Cortex of kidney (tissue), 1 donor: ENCODE measurements at places on chromosomes 6 and 20.

DNA sequence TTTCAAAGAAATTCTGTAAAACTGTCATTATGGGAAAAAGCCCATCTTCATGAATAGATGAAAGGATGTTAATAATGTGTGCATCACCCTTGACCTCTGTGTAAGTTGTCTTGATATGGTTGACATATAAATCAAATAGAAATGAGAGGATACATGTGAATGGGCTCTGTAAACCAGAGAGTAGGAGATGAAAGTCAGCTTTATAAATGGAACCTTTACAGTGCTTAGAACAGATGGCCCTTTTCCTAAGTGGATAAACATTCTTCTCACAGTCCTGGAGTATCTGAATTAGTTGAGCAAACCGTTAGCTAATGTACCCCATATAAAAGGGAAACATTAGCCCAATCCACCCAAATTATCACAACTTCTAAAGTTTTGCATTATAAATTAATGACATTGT, 57.5 kb downstream of the MYLK4 start:
- no peak for DNase-seq

GRCh38 chr20:9809271-9809670, 29.6 kb downstream of the PAK5 start:
- no peak for DNase-seq

DNA sequence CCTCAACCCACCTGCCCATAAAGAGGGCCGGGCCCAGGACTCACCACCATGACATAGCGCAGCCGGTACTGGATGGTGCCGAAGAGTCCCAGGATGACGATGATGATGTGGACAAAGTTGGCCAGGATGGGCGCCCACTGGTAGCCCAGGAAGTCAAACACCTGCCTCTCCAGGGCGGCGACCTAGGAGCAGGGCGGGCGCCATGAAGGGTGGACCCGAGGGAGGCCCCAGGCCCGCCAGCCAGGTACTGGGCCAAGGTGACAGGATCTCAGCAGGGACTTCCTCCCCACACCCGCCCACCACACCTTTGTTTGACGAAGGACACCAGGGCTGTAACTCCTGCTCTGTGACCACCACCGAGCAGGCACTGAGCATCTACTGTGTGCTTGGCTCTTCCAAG, 4.4 kb downstream of the NKAIN4 start:
- no peak for DNase-seq

DNA sequence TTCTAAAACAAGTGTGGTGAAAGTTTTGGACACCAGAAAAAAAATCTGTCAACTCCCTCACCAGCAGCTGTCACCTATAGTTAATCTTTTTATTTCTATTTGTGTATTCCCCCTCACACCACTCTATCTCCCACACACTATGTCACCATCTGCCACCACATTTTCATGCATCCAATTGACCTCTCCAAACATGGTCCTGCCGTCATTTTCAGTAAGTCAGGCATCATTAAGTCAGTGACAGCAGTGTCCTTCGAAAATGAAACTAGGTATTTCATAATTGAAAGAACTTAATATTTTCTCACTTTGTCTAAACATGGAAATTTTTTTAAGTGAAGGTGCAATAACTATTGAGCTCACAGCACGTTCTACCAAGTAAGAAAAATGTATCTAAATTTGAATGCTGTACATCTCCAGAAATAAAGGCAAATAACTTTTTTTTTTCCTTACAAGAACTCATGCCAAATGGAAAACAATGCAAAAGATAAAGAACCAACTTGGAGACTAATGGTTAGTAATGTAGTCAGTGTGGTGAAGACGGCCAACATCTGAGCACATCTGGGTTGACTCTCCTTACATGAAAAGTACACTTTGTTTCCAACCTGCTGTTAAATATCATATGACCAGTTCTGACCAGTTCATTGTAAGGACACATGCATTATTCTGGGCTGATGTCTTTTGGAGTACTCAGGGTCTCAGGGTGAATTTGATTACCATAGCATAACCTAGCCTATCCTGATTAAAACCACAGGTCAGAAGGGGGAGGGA, 623.3 kb upstream of the MANEA start:
- DNase-seq, result no peak

DNA sequence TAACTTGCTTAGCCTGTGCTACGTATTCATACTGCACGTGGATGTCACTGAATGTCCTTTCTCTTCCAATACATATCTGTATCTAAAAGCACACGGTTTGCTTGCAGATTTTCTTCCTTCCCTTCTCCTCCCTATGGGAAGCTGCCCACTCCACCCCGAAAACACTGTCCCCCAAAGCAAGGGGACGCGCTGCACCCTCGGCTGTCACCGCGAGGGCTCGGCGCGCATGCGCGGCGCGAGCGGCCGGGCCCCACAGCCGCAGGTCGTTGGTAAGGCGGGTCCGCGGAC, 659 bp downstream of the TMX4 start:
- DNase-seq, result no peak

DNA sequence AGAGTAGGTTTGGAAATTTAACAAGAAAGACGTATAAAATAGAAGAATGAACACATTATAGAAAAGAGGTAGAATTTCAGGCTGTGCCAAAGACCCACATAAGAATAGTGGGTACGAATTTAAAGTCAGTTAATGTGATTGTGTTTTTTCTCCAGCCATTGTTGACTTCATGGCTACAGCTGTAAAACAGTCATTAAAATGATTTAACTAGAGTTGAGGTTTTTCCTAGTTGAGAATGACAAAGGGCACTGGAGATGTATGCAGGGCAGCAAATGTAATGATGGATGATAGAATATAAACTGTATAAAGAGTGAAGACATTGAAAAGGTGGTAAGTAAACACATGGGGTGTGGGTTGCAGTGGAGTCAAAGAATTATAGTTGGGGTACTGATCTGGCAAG, 72.7 kb downstream of the LIN28B start:
- DNase-seq, result no peak

DNA sequence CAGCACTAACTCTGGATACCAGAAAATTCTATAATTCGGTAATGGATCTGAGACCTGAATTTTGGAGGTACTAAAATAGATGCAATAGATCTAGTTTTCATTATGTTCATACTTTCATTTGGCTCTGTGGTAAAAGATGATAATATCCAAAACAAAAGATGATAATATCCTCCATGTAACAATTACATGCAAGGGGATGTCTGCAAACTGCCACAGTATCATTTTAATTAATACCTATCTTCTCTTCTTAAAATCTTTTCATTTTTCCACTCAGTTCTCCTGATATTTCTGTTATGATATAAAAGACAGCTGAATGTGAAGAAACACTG, 15.6 kb downstream of the BTN2A1 start:
- DNase-seq, result no peak
